NCI-H1436 (cell line): ENCODE measurements at places on chromosomes 2 and 18.

GRCh38 chr2:134630504-134631159 lies 88.2 kb downstream of the TMEM163 start:
- no peak for DNase-seq

- no peak for DNase-seq
Observed at GRCh38 chr2:235855011-235855410, 313.2 kb downstream of the GBX2 start.

GRCh38 chr2:201270293-201271001 lies 10.1 kb downstream of the CASP8 start:
- no peak for DNase-seq

DNA sequence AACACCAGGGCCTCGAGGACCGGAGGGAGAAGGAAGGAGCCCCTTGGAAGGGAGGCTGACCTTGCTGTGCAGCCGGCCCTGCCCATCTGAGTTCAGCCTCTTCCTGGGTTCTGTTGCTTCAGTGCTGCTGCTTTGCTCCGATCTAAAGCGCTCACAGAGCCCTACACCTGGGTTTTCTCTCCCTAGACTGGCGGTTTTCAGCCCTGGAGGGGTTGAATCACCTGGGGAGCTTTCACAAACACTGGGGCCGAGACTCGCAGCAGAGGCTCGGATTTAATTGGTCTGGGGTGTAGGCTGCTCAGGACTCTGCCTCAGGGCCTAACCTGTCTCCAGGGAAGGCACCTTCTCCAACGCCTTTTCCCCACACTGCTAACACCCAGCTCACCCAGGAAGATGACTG lies 40.9 kb upstream of the SMAD7 start:
- peak; percentile 24 for DNase-seq

DNA sequence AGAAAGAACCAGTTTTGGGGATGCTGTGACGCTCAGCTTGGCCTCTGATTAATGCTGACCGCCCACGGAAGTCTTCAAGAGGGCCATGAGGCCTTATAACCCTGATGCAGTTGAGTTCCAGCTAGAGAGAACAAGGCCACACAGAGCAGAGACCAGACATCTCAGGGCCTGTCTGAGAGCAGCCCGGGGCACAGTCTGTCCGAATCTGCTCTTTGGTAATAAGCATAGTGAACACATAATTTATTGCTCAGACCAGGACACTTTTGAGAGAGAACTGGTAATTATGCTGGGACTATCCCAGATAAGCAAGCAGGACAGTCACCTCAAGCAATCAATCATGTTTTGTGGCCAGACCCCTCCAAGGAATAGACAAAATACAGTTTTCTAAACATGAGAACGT lies 68.5 kb downstream of the STPG4 start:
- no peak for DNase-seq

DNA sequence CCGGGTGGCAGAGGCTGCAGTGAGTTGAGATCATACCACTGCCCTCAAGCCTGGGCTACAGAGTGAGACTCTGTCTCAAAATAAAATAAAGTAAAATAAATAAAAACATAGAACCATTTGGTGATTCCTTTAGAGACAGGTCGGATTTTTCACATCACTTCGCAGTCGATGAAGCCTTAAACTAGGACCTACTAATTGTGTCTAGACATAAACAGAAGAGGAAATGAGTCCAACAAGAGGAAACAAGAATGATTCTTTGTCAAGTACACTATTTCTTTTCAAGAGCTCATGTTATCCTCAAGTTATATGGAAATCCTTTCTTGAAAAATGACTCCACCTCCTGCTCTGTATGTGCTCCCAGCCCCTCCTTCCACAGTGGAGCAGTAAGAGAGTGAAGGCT lies 758.9 kb downstream of the DPP10 start:
- no peak for DNase-seq

- DNase-seq, result no peak
Observed at GRCh38 chr2:204108781-204109295, 172.3 kb downstream of the ICOS start.

- no peak for DNase-seq
Observed at GRCh38 chr18:40222776-40223175, 1732.3 kb upstream of the PIK3C3 start.

DNA sequence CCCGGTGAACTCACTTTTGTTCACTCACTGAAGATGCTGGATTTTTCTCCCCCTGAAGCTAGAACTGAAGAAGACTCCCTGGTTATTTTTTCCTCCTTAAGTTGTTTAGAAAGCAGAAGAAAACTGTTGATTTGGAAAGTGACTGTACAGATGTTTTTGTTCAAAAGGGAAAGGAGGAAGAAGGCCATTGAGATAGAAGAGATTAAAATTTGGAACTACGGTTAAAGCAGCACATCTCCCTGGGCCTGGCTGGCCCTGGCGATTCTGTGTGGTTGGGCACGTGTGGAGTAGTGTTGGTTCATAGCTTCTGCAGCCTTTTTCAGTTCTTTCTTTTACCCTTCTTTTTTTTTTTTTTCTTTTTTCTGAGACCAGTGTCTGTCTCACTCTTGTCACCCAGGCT lies 109.2 kb downstream of the MAP4K4 start:
- DNase-seq, result no peak

DNA sequence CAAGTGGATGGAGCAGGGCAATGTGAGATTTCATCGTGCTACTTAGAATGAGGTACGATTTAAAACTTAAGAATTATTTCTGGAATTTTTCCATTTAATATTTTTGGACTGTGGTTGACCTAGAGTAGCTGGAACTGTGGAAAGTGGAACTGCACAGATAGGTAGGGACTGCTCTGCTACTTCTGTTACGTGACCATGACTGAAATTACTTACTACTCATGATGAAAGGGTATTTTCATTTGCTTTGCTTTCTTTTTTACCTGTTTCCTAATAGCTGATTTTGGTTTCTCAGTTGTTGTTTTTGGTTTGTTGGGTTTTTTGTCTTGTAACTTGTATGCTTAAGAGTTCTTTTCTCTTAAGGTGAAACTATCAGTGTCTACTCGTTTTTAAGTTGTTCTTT lies 11.4 kb downstream of the UBE2E3 start:
- DNase-seq, result no peak

- no peak for DNase-seq
Observed at GRCh38 chr18:55258088-55258487, 298.8 kb upstream of the CCDC68 start.

- no peak for DNase-seq
Observed at GRCh38 chr18:80200171-80200931, 47.0 kb downstream of the PARD6G start.

GRCh38 chr18:38243291-38243690 lies 677.7 kb upstream of the CELF4 start:
- no peak for DNase-seq

- DNase-seq, result no peak
Observed at GRCh38 chr18:59941331-59941730, 41.5 kb downstream of the PMAIP1 start.

GRCh38 chr18:62438018-62438329 lies 84.9 kb upstream of the ZCCHC2 start:
- no peak for DNase-seq

DNA sequence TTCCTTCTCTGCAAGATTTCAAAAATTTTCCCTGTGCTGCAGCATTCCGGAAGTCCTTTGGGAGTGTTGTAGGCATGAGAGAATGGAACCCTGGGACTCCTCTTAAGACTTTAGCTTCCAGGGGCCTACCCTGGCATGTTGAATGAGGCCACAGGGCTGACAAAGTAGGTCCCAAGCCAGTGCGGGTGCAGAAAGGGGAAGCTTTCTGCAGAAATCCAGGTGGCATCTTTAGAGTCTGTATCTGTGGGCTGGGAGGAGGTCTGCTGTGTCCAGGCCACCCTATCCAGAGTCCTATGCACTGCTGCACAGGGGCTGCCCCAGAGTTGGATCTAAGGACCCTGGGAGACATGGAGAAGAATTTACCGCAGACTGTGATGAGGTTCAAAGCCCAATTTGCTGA lies 1.9 kb upstream of the SIX2 start:
- no peak for DNase-seq

DNA sequence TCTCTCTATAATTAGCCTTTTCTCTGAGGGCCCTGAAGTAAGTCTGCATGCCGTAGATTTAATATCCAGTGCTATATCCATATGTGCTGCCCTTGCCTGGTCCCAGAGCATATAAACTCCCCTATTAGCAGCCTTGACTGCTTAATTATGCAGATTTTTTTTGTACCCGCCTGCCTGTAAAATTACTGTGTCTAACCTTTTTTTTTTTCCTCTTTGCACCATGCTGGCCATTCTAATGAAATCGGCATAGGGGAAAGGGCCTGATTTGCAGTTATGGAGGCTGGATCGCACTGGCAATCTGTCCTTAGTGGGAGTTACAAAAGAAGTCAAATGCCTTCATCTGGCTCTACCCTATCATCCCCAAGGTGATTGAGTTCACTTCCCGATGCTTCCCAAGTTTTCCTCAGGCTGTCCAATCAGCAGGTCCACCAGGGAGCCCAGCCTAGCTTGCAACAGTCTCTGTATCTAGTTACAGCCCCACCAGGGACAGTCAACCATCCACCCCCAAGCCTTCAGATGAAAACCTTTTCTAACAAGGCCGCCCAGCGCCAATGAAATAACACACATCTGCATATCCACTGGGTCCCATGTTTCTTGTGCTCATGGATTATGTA lies 239.0 kb downstream of the ZNF521 start:
- DNase-seq, result no peak

DNA sequence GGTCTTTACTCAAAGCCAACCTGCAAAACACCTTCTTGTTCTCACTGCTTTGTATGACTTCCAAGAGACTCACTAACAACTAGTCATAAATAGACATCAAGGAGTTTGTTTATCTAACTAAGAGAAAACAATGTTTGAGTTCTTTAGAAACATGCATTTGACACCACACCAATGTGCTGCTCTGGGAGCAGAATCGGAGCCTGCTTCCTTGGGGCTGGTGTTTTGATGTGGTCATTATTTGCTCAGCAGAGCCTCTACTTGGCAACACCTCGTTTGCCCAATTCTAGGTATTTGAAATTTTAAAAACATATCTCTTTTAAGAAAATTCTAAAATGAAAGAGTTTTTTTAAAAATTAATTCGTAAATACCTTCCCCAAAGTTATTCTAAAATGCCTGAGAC lies 167.5 kb downstream of the BCL2 start:
- DNase-seq, result no peak

- DNase-seq, result peak; percentile 2
Observed at GRCh38 chr2:67641312-67642045, 244.3 kb downstream of the ETAA1 start.

- no peak for DNase-seq
Observed at GRCh38 chr2:215940645-215941184, 72.6 kb downstream of the MREG start.

DNA sequence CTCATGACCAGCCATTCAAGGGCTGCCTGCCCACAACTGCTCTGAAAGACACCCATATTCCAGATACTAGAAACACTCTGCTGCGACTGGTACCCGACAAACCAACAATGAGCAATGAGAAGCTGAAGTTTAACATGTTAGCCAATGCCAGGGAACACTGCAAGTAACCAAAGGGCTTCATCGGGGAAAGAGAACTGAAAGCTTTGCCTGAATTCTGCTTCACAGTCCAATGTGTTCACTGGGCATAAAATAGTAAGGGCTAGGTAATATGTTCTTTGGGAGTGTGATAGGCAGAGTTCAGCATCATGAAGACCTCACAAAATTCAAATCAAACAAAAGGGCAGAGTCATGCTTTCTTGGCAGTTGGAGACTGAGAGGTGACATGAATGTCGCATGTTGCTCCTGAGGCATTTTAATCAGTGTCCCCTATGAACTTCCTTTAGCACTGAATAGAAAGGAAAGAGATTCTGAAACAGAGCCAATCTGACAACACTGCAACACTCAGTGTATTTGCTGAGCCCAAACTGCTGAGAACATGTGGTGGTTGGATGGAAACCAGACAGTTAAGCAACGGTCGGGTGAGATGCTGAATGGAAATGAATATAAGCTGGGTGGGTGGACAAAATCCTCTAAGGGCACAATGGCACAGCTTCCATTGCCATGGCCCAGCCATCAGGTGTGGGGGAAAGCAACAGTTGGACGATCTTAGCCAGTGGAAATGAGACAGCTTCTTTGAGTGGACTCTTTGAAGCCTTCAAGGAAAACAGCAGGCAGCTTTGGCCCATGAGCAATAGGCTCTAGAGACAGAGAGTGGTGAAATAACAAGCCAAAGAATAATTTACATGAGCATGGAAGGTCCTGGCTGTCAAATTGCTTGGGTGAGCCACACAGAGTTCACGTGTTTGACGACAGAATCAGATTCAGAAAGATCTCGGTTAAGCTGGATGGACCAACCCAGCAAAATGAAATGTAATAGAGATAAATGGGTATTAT lies 277.5 kb downstream of the AFF3 start:
- DNase-seq, result no peak

DNA sequence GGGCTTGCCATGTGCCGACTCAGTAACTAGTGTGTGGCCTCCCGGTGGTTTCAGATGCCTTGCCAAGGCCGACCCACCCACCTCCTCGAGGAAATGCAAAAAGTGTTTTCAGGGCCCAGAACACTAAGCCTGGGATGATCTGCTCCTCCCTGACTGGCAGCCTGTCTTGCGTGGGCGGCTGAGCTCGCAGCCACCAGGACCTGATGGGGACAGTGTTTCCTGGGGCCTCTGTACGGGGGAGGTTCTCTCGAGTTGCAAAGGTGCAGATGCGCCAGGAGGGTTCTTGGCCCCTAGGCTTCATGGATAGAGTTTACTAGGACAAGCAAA lies 85.2 kb downstream of the GLI2 start:
- DNase-seq, result no peak

GRCh38 chr2:241635756-241636155 lies 1.2 kb downstream of the THAP4 start:
- DNase-seq, result no peak

- no peak for DNase-seq
Observed at GRCh38 chr2:240965905-240966456, 32.4 kb upstream of the SNED1 start.

- DNase-seq, result no peak
Observed at GRCh38 chr2:202605174-202605573, 29.6 kb upstream of the FAM117B start.
